Mucosa of descending colon (tissue), 3 donors: ENCODE measurements at places on chromosomes 7 and 10. TPM values are rescaled to one million over a fixed set of nuclear protein-coding genes. Genes with fewer than 3 reads are reported as not detected.

Gene LIPJ
- total RNA-seq, result 0.34 TPM

Gene SPDYE8
- not detected for total RNA-seq

Gene EZH2
- total RNA-seq, result 10.5 TPM

Gene OR2A1
- total RNA-seq, result not detected

Gene PLXNA4
- total RNA-seq, result 3.5 TPM

Gene KCNH2
- total RNA-seq, result 87.1 TPM

Gene ITIH2
- not detected for total RNA-seq

Gene FAM13C
- 6.5 TPM for total RNA-seq

Gene DHTKD1
- total RNA-seq, result 23.8 TPM

Gene CAV2
- total RNA-seq, result 6.3 TPM

Gene VAX1
- not detected for total RNA-seq

Gene NSUN5
- total RNA-seq, result 26.7 TPM

Gene ADAMTS14
- total RNA-seq, result 2.1 TPM

Gene MEOX2
- total RNA-seq, result 3.8 TPM

Gene FLNC
- 15.0 TPM for total RNA-seq

Gene NKX2-3
- total RNA-seq, result 38.5 TPM

Gene PAPSS2
- total RNA-seq, result 399 TPM

Gene HNRNPF
- total RNA-seq, result 229 TPM

Gene WNT2
- 0.20 TPM for total RNA-seq

Gene KEL
- not detected for total RNA-seq

Gene CALHM2
- total RNA-seq, result 16.8 TPM

Gene SEMA3E
- total RNA-seq, result 5.8 TPM

Gene SLC26A3
- total RNA-seq, result 2,946 TPM

Gene ENTPD1
- total RNA-seq, result 20.3 TPM

Gene NRP1
- 33.2 TPM for total RNA-seq

Gene ZNF789
- 12.3 TPM for total RNA-seq

Gene FBXO24
- 1.1 TPM for total RNA-seq

Gene MSMB
- not detected for total RNA-seq

Gene FAM149B1
- 20.5 TPM for total RNA-seq

Gene PANK1
- 23.2 TPM for total RNA-seq

Gene TFPI2
- 0.61 TPM for total RNA-seq

Gene PTF1A
- total RNA-seq, result not detected

Gene KLF14
- not detected for total RNA-seq

Gene RAMP3
- 9.0 TPM for total RNA-seq

Gene TMEM176B
- 401 TPM for total RNA-seq

Gene GRB10
- 13.0 TPM for total RNA-seq

Gene PHKG1
- total RNA-seq, result 0.58 TPM

Gene PHYHIPL
- 0.39 TPM for total RNA-seq

Gene IKZF1
- 14.9 TPM for total RNA-seq

Gene IL2RA
- total RNA-seq, result 2.1 TPM

Gene NXPH1
- not detected for total RNA-seq

Gene TLX1
- 1.0 TPM for total RNA-seq

Gene NUTM2A
- 2.4 TPM for total RNA-seq

Gene AUTS2
- total RNA-seq, result 36.5 TPM

Gene EEPD1
- total RNA-seq, result 16.3 TPM

Gene DNAJC30
- total RNA-seq, result 8.7 TPM

Gene SPDYE9
- total RNA-seq, result not detected

Gene LARP4B
- 97.5 TPM for total RNA-seq

Gene MSS51
- total RNA-seq, result 2.8 TPM

Gene PLAU
- total RNA-seq, result 5.8 TPM

Gene SPDYE2
- total RNA-seq, result not detected

Gene COBL
- 56.6 TPM for total RNA-seq

Gene SEMA3D
- total RNA-seq, result 5.4 TPM

Gene ZNF479
- total RNA-seq, result not detected

Gene SEC31B
- total RNA-seq, result 24.8 TPM

Gene SPDYE5
- not detected for total RNA-seq

Gene SRRM3
- 3.2 TPM for total RNA-seq

Gene OR2A25
- not detected for total RNA-seq

Gene CPED1
- 6.5 TPM for total RNA-seq

Gene CUTC
- total RNA-seq, result 22.1 TPM
